ENCODE measurements at places on chromosomes 6 and 20.

GRCh38 chr6:120303527-120303926, 954.0 kb upstream of the MAN1A1 start:
- no peak for DNase-seq

- DNase-seq = no peak
Measured at GRCh38 chr6:170596426-170596825, 12.0 kb upstream of the PDCD2 start.

DNA sequence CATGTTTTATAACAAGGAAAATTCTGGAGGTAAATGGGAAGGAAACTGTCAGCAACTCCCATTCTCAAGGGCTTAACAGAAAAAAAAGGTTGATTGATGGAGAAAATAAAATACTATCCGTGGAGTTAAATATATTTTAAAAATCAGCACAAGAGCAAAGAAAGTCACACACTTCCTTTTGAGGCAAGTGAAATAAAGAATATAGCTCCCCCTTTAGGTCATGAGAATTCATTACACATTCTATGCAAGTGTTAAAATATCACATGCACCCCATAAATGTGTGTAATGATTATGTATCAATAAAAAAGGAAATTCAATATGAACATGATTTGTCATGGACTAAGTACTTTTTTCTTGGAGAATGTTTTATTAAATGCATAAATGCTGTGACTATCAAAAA, 349.2 kb downstream of the TPBG start:
- no peak for DNase-seq

DNA sequence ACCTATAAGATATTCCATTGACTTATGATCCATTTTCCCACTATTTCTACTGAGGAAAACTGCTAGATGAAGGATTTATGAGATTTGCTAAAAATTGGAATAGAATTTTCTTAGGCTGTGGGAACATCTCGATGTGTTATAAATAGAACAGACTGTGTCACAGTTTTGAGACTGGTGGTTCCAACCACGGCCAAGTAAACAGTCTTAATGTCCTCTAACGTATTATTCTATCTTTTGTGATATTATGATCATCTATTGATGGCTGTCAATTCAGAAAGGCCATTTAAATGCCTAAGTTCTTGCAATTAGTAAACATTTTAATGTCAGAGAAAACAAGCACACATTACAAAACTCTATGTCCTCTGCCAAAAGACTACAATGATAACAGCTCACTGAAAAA, 71.5 kb upstream of the PLN start:
- DNase-seq = no peak

DNA sequence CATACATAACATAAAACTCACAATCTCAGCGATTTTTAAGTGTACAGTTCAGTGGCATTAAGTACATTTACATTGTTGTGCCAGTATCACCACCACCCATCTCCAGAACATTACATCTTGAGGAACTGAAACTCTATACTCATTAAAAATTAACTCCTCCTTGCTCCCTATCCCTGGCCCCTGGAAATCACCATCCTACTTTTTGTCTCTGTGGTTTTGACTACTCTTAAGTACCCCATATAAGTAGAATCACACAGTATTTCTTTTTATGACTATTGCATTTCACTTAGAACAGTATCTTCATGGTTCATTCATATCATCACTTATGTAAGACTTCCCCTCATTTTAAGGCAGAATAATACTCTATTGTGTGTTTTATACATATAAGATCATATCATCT, 1108.1 kb downstream of the GRIK2 start:
- DNase-seq = no peak

DNA sequence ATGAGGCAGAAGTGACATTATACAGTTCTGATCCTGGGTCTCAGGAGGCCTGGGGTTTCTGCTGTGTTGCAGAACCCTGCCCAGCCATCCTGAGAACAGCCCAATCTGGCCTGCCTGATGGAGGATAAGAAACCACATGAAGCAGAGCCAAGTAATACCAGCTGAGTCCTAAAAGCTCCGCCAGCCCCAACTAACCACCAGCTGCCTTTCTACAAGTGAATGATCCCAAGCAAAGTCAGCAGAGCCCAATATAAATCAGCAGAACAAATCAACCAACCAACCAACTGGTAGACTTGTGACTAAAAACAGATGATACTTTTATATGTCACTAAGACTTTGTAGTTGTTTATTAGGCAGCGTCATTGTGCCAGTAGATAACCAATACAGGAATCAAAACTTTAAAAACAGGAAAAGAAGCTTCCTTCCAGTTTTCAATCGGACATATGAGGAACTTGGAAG, 52.1 kb downstream of the SNX5 start:
- no peak for DNase-seq

GRCh38 chr6:84353459-84354423, 126.3 kb upstream of the CEP162 start:
- no peak for DNase-seq

DNA sequence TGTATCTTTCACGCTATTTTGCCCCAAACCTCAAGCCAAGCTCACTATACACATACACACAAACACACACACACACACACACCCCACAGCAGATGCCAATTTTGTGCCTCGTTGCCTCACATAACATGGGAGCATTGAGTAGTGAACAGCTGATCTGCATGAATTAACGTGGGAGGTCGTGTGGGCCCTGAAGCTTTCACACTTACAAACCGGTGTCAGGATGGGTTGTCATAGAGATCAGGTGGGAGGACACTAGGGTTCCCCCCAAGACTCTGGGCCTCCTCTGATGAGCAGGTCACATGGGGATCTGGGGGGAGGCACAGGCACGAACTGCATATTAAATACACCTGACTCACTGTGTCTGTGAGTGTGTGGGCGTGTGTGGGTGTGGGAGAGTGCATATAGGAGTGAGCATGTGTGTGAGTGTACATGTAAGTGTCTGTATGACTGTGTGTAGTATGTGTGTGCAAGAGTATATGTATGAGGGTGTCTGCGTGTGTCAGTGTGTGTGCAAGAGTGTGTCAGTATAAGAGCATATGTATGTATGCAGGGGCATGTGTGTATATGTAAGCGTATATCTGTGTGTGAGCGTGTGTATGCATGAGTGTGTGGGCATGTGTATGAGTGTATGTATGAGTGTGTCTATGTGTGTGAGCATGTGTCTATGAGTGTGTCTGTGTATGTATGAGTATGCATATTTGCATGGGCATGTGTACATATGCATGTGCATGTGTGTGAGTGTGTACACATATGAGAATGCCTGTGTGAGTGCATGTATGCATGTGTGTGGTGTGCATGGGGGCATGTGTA, 370.4 kb downstream of the PREX1 start:
- DNase-seq = no peak
